Stimulated activated CD4-positive, alpha-beta T cell treated with anti-CD3 and anti-CD28 coated beads, Interleukin-1b, Interleukin-23, amount 100 ng/mL, for 1 hour (primary cell): ENCODE measurements at places on chromosomes 7 and 10.
A peak's percentile ranks its signal among the peaks of the same experiment; 100 is the strongest.

DNA sequence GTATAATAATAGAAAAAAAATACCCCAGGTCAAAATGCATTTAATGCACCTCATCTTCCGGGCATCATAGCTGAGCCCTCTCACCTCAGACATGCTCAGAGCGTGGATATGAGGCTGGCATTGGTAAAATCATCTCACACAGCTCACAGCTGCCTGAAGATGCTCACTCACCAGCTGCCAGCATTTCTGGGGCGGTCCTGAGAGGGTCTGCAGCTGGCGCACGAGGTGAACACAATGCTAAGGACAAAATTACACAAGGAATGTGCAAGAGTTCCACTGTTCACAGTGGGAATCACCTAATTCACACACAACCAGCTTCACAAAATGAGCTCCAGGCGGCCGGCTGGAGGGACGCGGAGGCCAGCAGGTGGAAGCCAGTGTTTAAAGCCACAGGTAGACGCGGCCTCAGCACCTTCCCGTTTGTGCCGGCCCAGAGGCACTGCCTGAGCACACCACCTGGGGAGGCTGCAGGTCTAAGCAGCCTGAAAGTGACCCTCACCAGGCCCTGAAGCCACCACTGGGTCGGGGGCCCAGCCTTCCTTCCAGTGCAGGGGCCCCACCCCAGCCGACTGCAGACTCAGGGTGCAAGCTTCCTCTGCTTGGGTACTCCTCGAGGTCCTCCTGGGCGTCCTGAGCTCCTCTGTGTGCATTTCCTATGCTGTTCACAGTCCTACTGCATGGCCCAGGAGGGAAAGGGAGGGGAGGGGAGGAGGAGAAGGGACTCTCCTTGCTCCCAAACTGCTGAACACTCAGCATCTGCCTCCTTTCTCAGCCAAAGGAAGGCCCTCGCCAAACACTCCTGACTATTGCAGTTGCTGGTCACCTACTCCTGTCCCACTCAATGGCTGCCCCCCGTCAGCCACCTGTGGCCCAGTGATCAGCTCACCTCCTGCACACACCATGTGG, 61.2 kb upstream of the FAM20C start:
- DNase-seq = no peak

GRCh38 chr7:83150310-83150709, 12.4 kb downstream of the PCLO start:
- no peak for DNase-seq

GRCh38 chr7:2131800-2132199, 100.9 kb downstream of the MAD1L1 start:
- no peak for DNase-seq

- no peak for DNase-seq
These were observed 167.6 kb downstream of the SNX13 start for GRCh38 chr7:17772581-17773288.

GRCh38 chr10:131141207-131141606, 170.3 kb downstream of the TCERG1L start:
- DNase-seq = no peak

DNA sequence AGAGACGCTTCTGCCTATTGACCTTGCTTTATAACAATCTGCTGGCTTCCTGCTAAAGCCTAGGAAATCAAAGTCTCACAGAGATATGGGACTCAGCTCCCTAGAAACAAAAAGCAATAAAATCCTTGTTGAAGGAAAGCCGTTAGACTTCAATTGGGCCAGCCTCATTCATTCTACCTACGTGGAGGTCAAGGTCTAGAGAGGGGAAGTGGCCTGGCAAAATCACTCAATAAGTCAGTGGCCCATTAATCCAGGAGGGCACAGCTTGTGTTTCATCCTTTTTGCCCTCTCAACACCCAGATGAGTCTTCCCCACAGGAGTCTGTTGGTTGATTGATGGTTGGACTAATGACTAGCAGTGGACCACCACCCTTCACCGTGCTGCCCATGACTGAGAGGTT, 40.5 kb upstream of the ACSL5 start:
- no peak for DNase-seq

DNA sequence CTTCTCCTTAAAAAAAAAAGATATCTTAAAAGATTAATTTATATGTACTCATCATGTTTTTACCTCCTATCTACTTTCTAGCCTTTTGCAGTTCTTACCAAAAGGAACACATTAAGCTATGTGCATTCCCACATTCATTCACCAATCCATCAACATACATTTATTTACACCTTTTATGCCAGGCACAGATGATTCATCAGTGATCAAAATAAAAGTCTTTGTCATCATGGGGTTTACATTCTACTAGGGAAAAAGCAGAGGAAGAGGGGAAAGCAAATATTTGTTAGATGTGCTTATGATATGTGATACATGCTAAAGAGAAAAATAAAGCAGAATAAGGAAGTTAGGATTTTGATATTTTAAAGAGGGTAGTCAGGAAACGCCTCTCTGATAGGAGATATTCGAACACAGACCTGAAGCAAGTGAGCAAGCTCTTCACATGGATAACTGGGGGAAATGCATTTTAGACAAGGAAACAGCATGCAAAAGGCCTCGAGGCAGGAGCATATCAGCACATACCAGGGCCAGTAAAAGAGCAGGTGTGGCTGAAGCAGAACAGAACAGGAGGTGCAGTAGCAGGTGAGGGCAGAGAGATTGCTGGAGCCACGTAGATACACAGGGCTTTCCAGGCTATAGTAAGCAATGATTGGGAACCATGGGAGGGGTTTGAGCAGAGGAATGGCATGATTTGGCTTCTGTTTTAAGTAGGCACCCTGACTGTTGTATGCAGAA, 67.4 kb downstream of the REEP3 start:
- no peak for DNase-seq

DNA sequence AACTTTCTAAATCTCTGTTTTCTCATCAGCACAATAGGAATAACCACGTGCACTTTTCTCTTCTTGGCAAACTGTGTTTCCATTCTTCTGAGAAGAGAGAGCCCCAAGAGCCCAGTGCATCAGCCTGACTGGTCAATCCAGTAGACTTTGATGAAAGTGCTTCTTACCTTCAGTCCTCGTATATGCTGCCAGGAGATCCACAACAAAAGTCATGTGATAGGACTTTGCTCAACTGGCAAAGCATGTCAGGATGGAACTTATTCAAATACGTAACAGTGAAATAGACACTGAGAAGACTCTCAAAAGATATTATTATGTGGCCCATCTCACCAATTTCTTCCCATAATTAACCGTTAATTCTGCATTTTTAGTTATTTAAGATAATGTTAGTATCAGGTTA, 1031.5 kb upstream of the LRRTM3 start:
- DNase-seq = no peak

DNA sequence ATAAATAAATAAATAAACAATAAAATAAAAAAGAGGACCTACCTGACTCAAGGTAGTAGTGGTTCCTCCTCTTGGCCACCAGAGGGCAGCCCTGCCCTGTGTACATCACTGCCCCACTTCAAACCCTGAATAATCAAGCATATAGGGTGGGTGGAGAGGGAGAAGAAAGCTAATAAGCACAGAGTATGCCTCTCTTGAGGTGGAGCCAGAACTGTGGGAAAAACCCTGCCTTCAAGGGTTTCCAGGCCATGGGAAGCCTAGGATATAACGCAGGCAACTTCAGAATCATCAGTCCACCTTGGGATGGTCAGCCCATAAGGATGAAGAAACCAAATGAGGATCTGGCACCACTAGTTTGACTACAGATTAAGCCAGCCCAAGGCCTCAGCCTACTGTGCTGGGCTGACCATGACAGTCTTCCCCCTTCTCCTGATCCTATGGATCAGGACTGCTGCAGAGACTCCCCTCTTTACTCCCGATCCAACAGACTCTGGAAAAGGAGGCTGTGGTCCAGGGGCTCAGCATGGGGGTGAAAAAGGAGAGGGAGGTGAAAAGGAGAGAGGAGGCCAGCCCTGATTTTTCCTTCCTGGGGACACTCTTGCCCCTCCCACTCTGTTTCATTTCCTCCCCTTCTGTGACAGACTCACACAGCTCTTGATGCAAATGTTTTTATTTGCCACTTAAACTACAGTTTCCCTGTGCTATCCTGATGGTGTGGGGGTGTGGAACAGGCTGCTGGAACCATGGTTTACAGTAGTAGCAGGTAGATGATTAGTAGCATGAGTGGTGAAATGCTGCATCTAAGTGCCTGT, 10.1 kb downstream of the AVPI1 start:
- peak; percentile 6 for DNase-seq

- no peak for DNase-seq
These were observed 118.3 kb downstream of the CCDC71L start for GRCh38 chr7:106542550-106543220.

DNA sequence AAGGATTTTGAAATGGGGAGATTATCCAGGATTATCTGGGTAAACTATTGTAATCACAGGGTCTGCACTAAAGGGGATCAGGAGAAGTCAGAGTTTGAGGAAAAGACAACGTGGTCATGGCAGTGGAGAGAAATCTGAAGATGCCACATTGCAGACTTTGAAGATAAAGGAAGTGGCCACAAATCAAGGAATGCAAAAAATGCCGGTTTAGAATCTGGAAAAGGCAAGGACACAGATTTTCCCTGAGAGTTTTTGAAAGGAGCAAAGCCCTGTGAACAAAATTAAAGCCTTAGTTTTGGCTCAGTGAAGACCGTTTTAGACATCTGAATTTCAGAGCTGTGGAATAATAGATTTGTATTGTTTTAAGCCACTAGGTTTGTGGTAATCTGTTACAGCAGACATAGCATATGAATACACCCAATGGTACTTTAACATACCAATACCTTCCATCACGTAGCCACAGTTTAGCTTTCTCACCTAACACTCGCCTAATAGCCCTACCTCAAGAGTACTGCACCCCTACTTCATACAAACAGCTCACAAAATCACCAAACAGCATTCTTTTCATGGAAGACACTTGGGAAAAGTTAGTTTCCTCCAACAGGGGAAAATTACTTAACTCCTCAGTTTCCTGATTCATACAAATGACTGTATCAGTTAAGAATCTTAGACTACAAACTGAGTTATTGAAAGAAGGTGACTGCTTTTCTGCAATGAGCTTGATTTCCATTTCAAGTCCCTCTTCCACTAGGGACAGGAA, 446.5 kb downstream of the INHBA start:
- DNase-seq = no peak

DNA sequence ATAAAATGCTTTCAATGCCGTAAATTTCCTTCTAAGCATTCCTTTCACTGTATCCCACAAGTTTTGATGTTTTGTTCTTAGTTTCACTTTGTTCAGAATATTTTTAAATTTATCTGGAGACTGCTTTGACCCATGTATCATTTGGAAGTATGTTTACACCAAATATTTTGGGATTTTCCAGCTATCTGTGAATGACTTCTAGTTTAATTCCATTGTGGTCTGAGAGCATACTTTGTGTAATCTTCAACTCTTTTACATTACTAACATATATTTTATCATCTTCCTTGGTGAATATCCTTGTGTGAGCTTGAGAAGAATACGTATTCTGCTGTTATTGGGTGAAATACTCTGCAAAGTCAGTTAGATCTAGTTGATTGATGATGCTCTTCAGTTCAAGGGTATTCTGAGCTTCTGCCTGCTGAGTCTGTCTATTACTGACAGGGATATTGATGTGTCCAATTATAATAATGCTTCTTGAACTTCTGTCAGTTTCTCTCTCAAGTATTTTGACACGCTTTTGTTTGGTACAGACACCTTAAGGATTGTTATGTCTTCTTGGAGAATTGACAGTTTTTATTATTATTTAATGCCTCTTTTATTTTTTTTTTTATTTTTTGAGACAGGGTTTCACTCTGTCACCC, 31.6 kb downstream of the MKLN1 start:
- DNase-seq = no peak

DNA sequence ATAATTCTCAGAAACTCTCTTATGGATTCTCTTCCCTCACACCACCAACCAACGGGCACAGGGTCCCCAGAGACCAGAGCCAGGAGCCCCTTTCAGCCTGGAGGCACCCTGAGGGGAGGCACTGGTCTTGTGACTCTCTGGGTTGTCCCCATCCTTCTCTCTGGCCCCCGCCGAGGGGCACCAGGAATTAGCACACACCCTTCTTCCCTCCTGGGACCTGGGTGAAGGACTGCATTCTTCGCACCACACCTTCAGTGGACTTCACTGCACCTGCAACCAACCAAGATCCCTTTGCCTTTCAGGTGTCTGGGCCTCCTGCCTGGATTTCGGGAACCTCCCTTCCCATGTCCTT, 22.1 kb downstream of the PLAC9 start:
- no peak for DNase-seq

DNA sequence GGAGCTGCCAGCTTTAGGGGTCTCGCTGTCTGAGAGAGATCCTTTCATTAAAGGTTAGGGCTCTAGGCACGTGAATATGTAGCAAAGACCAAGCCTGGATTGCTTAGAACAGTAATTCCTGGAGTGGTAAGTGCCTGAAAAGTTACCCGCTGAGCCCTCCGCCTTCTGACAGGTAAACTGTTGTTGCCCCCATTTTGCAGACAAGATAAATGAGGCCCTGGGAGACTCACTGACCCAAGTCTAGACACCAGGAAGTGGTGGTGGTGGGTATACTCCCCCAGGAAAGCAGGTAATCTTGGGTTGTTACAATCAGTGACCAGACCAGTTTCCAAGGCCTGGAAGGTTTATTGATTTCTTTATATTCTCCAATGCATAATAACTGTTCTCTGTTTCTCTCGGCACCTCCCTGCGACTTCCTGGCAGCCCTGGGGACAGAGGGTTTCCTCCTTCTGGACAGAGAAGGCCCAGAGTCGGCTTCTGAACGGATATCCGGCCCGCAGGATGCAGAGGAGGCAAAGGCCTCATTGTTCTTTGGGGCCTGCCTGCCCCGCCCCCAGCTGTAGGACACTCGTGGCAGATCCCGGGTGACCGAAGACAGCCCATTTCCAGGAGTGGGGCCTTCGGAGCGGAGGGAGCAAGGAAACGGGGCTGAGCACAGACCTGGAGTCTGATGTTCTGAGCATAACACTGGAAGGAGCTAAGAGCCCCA, 1.3 kb upstream of the GRK5 start:
- no peak for DNase-seq

GRCh38 chr10:62049624-62050345, 148.3 kb downstream of the ARID5B start:
- DNase-seq = no peak

DNA sequence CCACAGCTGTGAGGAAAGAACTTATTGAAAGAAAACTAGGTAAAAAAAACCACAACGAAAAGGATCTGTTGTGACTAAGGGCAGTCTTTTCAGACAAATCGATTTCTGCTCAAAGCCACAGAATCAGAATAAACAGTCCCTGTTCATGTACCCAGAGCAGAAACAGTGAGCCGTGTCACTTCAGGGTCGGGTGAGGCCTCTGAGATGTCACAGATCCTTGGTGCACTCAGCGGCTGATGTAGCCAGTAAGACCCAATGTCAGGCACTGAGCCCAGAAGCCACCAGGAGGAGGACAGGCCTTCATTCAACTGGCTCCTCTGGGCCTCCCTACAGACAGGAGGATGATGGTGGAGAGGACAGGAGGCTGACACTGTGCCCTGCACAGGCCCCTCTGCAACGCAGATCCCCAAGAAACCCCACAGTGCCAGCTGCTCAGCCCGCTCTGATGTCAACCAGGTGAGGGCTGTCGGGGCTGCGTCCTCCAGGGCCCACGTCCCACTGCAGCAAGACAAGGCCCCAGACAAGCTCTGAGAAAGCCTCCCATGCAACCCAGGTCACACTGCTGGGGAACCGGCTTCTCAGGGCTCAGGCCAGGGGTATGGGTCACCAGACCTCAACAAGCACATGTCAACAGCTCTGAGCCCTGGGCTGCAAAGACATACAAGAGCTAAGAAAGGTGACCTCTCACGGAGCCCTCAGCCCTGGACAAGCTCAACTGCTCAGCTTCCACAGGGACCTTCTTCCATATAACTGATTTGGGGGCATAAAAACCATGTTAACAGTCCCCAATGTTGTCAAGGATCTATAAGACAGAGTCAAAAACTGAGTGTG, 190.6 kb downstream of the PARD3 start:
- DNase-seq = no peak
